ENCODE measurements at places on chromosomes 16 and 17. TPM values are rescaled to one million over a fixed set of nuclear protein-coding genes. Genes with fewer than 3 reads are reported as not detected.

The TAC4 gene
- total RNA-seq, result not detected

GRCh38 chr16:54060599-54061421 is 225.8 kb downstream of the IRX3 start:
- H3K27ac ChIP-seq, result no peak overlapping the region
- H3K27me3 ChIP-seq, result no peaks in the 10 kb centered on the region
- no peaks in the 10 kb centered on the region for H3K36me3 ChIP-seq
- no peak overlapping the region for H3K4me3 ChIP-seq
- H3K4me1 ChIP-seq, result no peaks in the 10 kb centered on the region

The MMP2 gene
- 125 TPM for total RNA-seq

The PSMD11 gene
- 48.4 TPM for total RNA-seq

DNA sequence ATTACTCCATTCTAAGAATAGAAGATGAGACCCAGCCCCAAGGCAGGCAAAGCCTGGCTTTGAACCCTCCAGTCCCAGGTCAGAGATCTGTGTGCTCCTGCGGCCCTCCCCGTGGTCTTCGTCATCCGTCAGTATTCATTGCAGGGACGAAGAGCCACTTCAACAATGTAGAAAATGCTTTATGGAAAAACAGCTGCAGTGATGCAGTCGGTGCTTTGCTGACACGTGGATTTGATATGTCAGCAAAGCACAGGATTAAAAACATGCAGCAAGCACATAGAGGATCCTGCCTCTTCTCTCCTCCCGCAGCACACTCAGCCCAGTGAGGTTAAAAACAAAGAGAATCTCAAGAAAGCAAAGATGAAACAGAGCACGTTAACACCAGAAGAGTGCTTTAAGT is 117.1 kb upstream of the AXIN2 start:
- H3K36me3 ChIP-seq, result no peaks in the 10 kb centered on the region
- H3K27me3 ChIP-seq, result no peaks in the 10 kb centered on the region
- H3K4me3 ChIP-seq, result no peak overlapping the region
- no peak for DNase-seq
- H3K4me1 ChIP-seq, result no peaks in the 10 kb centered on the region
- no peak overlapping the region for H3K27ac ChIP-seq

DNA sequence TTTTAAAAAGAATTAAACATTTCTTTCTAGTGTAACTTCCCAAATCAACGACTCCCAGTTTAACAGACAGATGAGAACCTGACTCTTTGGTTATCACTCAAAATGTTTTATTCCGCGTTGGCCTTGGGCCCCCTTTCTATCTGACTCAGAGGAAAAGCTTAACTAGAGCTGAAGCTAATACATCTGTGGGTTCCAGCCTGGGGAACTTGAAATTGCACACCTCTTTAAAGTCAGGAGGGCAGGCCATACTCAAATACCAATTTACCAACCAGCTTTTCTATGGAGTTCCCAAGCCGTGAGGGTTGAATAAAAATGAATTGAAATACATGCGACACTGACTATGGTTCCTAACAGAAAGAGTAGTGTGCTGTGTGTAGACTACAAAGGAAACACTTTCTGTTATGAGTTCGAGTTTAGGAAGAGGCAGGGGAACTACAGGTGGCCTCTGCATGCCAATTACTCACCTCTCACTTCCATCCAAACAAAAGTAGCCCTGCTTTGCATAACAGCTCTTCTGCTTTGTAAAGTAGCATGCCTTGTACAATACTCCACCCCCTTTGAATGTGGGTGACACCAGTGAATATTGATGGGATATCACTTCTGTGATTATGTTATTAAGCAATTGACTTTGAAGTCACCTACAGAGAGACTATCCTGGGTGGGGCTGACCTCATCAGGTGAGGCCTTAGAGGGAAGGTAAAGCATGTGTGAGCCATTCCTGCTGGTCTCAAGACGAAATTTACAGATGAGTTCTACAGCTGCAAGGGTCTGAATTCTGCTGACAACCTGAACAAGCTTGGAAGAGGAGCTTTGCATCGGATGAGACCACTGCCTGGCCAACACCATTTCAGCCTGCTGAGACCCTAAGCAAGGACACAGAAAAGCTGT is 92.1 kb downstream of the WDR59 start:
- H3K36me3 ChIP-seq, result peaks cover 86% of the 10 kb centered on the region
- H3K4me3 ChIP-seq, result no peak overlapping the region
- H3K4me1 ChIP-seq, result no peaks in the 10 kb centered on the region
- H3K27me3 ChIP-seq, result no peaks in the 10 kb centered on the region
- no peak overlapping the region for H3K27ac ChIP-seq
- no peak for DNase-seq

The KRTAP4-3 gene
- not detected for total RNA-seq

The TGFB1I1 gene
- total RNA-seq, result 63.1 TPM

- H3K27ac ChIP-seq, result no peak overlapping the region
- no peaks in the 10 kb centered on the region for H3K4me1 ChIP-seq
- no peak overlapping the region for H3K4me3 ChIP-seq
- H3K36me3 ChIP-seq, result no peaks in the 10 kb centered on the region
- DNase-seq, result no peak
- H3K27me3 ChIP-seq, result peaks cover 18% of the 10 kb centered on the region
Observed at GRCh38 chr16:6020162-6020985, 922.8 kb upstream of the EEF2KMT start.

The NPIPA8 gene
- not detected for total RNA-seq

GRCh38 chr17:8574687-8575086 is 55.8 kb downstream of the MYH10 start:
- H3K4me3 ChIP-seq, result no peak overlapping the region
- no peaks in the 10 kb centered on the region for H3K36me3 ChIP-seq
- no peaks in the 10 kb centered on the region for H3K4me1 ChIP-seq
- H3K27me3 ChIP-seq, result no peaks in the 10 kb centered on the region
- DNase-seq, result no peak
- no peak overlapping the region for H3K27ac ChIP-seq

The EPX gene
- total RNA-seq, result 0.18 TPM

DNA sequence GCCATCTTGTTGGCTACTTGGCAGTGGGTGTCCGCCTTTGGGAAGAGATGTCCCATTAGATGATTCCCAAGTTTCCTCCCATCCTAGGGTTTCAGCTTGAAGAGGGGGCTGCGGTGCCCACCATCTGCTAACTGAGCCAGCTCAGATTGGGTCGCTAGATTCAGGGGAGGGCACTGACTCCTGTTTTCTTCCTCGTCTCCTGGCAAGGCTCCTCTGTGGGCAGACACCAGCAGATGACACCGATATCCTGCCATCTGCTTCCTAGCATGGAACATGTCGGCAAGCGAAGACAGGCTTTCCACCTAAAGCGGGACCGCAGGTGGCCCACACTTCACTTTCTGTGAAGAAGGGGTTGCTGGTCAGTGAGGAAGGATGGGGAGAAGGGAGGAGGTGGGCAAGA is 27.3 kb downstream of the C17orf75 start:
- no peaks in the 10 kb centered on the region for H3K36me3 ChIP-seq
- H3K4me1 ChIP-seq, result peaks cover 9% of the 10 kb centered on the region
- H3K27me3 ChIP-seq, result no peaks in the 10 kb centered on the region
- H3K27ac ChIP-seq, result no peak overlapping the region

The CCR7 gene
- not detected for total RNA-seq

DNA sequence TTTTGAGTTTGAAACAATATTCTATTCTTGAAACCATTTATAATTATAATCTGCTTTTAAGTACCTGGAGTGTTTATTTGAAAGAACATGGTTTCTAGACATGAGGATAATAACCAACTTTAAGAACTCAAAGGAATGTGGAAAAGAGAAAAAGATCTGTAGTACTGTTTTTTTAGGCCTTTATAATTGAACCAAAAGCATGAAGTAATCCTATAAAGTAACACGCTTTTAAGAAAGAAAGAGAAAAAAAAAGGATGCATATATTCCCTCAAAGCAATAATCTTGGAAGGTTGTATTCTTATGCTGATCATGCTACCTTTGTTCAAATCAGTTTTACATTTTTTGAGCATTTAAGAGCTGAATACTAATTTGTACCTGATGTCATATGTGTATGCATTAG is 54.0 kb upstream of the RHBDL3 start:
- no peak for DNase-seq
- peaks cover 69% of the 10 kb centered on the region for H3K36me3 ChIP-seq
- no peaks in the 10 kb centered on the region for H3K4me1 ChIP-seq
- no peak overlapping the region for H3K27ac ChIP-seq

The NETO2 gene
- total RNA-seq, result not detected

GRCh38 chr16:83802135-83802534 is 5.6 kb upstream of the HSBP1 start:
- H3K36me3 ChIP-seq, result no peaks in the 10 kb centered on the region
- H3K4me1 ChIP-seq, result peaks cover 6% of the 10 kb centered on the region
- H3K4me3 ChIP-seq, result peak overlapping the region; percentile 21
- peak overlapping the region; percentile 26 for H3K27ac ChIP-seq

- peak overlapping the region; percentile 84 for H3K4me3 ChIP-seq
- H3K27me3 ChIP-seq, result no peaks in the 10 kb centered on the region
Observed at GRCh38 chr17:38730526-38731379, 612 bp downstream of the CISD3 start.

The ZNF785 gene
- total RNA-seq, result 15.1 TPM

The LITAFD gene
- not detected for total RNA-seq

The KRTAP4-1 gene
- not detected for total RNA-seq

DNA sequence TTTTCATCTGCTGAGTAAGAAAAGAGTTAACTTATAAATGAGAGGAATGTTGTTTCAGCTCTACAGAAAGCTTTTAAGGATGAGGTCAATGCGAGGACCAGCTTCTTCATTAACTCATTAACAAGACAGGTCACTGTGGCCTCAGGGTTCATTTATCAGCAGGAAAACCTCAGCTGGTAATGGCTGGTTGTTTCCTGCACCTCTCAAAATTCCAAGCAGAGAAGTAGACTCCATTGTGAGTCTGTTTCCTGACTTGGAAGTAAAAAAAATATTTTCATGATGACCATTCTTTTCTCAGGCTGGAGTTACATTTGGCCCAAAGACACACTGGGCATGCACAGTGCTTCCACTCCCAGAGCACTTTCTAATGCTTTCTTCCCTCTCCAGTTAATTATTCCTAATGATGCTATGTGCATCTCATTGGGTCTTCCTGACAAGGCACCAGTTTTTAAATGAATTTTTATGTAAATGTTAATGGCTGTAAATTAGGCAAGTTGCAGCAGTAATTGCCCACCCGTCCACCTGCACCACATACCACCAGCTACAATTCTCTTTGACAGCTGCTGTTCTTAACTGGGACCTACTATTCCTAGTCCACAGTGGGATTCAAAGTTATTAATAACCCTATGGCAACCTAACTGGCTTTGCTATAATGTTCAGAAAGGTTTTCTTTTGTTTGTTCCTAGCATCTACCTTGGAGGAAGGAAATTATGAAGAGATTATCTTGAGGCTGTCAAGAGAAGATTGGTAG is 89.5 kb upstream of the BCAR1 start:
- no peaks in the 10 kb centered on the region for H3K36me3 ChIP-seq
- DNase-seq, result no peak
- H3K27ac ChIP-seq, result no peak overlapping the region
- no peak overlapping the region for H3K4me3 ChIP-seq
- H3K4me1 ChIP-seq, result peaks cover 36% of the 10 kb centered on the region

DNA sequence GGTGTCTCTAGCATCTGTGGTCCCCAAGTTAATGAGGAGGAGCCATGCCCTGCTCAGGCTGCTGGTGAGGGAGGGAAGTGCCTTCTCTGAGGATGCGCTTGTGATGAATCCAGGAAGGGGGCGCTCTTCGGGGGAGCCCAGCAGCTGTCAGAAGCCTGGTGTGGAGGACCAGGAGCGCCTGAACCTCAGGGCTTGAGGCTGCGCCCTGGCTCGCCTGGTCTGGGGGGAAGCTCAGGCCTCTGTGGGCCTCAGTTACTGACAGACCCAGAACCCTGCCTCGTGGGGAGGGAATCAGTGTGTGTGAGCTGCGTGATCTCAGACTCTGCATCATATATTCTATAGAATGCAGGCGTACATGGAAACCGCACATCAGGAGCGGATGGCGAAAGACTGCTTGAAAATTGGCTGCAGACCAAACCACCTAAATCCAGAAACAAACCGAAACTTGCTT is 126.1 kb downstream of the SEC14L1 start:
- H3K27me3 ChIP-seq, result no peaks in the 10 kb centered on the region
- no peaks in the 10 kb centered on the region for H3K36me3 ChIP-seq
- no peaks in the 10 kb centered on the region for H3K4me1 ChIP-seq
- no peak overlapping the region for H3K4me3 ChIP-seq

The SDF2 gene
- 52.3 TPM for total RNA-seq

GRCh38 chr16:65763640-65764305 is 602.7 kb upstream of the CDH5 start:
- no peaks in the 10 kb centered on the region for H3K4me1 ChIP-seq
- H3K27ac ChIP-seq, result no peak overlapping the region
- no peak overlapping the region for H3K4me3 ChIP-seq
- no peaks in the 10 kb centered on the region for H3K27me3 ChIP-seq

- DNase-seq, result no peak
- H3K27ac ChIP-seq, result no peak overlapping the region
Observed at GRCh38 chr17:22461460-22462145, 769.3 kb downstream of the KCNJ18 start.

DNA sequence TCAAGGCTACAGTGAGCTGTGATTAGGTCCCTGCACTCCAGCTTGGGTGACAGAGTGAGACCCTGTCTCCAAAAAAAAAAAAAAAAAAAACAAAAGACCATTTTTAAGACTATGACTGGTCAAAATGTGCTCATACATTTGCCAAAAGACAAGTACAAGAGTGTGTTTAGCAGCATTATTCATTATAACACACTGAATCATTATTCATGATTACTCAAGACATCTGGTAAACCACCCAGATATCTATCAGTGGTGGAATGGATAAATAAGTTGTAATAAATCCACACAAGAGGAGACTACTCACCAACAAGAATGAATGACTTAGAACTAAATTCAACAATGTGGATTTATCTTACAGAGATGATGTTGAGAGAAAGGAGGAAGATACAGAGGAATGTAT is 716.3 kb downstream of the MAF start:
- no peaks in the 10 kb centered on the region for H3K4me1 ChIP-seq
- H3K27me3 ChIP-seq, result no peaks in the 10 kb centered on the region
- no peaks in the 10 kb centered on the region for H3K36me3 ChIP-seq
- H3K27ac ChIP-seq, result no peak overlapping the region
- no peak for DNase-seq
- H3K4me3 ChIP-seq, result no peak overlapping the region

The RNF166 gene
- 11.6 TPM for total RNA-seq

The PPP1R27 gene
- total RNA-seq, result not detected

GRCh38 chr17:17484451-17484899 is 7.7 kb downstream of the MED9 start:
- no peak for DNase-seq
- no peak overlapping the region for H3K4me3 ChIP-seq
- H3K27me3 ChIP-seq, result no peaks in the 10 kb centered on the region

- no peak overlapping the region for H3K27ac ChIP-seq
- H3K27me3 ChIP-seq, result no peaks in the 10 kb centered on the region
- H3K36me3 ChIP-seq, result no peaks in the 10 kb centered on the region
- no peaks in the 10 kb centered on the region for H3K4me1 ChIP-seq
Observed at GRCh38 chr16:72051818-72052217, 2.5 kb upstream of the HP start.

DNA sequence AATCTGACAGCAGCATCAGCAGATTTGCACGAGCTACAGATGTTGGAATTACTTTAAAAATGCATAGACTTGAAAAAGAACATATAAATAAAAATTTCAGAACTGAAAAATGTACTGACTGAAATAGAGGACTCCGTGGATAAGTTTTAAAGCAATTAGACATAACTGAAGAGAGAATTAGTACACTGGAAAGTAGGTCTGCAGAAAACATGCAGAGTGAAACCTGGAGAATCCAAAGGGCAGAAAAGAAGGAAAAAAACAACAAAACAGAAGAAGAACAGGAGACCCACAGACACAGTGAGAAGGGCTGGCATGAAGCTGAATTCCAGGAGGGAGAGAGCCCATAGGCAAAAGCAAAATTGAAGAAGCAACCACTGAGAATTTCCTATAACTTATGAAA is 57.2 kb upstream of the ENPP7 start:
- H3K36me3 ChIP-seq, result no peaks in the 10 kb centered on the region
- no peak overlapping the region for H3K4me3 ChIP-seq
- DNase-seq, result no peak
- H3K27me3 ChIP-seq, result no peaks in the 10 kb centered on the region

The SHISA6 gene
- 2.9 TPM for total RNA-seq
